ENCODE measurements at places on chromosomes 6 and 20.

DNA sequence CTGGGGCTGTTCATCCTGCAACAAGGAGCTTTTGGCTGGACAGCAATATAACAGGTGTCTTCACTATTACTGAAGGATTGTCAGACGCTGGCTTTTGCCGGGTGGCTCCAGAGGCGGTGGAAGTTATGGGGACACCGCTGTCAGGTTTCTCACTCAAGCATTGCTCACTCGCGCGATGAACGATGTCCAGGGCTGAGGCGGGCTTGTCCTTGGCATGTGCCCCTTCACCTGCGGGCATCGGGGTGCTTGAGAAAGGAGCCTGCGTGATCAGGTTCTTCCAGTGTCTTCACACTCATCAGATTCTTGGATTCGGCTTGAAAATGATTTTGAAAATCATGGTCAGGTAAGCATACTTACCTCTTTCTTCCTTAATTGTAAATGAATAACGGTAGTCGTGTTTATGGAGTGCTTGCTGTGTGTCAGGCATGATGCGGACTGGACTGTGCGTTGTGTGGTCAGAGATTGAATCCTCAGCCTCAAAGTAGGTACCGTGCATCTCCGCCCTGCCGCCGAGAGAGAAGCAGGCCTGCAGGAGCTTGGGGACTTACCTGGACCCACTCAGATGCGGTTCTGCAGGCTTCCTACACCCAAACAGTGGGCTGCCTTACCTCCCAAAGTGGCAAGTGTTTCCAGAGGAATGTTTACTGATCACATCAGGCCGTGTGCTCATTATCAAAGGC lies 18.3 kb upstream of the PYGB start:
- DNase-seq, result no peak

DNA sequence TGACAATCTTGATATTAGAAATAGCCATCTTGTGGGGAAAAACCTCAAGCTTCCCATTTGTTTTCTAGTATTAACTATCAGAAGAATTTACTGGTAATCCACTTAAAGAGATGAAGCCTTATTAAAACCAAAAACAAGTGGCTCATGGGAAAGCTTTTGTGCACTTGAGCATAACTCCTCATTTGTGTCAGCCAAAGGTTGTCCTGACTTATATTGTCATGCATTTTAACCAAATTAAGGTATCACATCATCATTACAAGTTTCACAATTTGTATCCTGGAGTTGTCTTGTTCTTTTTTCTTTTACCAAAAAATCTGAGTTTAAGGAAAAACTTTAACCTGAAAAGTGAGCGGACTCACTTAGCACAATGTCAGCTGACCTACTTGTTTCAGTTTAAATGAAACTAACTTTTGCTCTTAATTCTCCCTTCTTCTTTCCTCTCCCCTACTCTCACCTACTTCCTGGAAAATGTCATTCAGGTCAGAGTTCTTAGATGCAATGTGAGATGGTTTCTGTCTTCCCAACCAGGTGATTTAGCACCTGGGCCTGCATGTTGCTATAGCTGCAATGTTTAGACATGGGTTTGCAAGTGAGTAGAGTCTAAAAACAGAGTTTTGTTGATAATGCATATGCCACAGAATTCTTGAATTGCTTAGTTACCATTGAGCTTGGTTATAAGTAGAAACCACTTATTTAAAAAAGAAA lies 82.8 kb downstream of the TNFAIP3 start:
- peak; percentile 54 for DNase-seq

GRCh38 chr6:143507358-143508145 lies 4.0 kb downstream of the FUCA2 start:
- no peak for DNase-seq

- DNase-seq, result no peak
These were observed 61.8 kb upstream of the ADGRF1 start for GRCh38 chr6:47103931-47104330.

DNA sequence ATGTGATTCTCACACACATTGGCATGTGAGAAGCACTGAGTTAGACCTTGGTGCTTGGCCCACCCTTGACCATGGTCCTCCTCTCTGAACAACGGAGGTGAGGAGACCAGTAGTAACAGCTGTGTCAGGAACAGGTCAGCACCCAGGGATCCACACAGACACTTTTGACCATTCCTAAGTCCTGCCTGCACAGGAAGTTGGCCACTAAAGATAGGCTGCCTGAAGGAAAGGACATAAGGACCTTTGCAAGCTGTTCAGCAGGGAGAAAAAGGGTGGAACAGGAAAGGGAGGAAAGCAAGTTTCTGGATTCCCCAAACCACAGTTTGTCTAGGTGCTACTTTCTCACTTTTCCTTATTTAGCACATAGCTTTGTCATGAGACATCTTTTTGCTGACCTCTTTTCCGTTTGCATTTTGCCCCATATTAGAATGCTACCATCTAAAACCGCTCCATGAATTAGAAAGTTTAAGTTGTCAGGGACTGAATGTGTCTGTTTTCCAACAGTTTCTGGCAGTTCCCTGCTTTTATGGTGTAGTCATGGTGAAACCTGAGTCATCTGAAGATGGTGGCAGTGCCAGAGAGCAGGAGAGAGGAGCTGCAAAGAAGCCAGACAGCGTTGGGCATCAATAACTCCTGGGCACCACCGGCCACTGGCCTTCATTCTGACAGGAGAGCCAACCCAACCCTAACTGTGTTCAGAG lies 1.1 kb upstream of the CD109 start:
- DNase-seq, result peak; percentile 34

DNA sequence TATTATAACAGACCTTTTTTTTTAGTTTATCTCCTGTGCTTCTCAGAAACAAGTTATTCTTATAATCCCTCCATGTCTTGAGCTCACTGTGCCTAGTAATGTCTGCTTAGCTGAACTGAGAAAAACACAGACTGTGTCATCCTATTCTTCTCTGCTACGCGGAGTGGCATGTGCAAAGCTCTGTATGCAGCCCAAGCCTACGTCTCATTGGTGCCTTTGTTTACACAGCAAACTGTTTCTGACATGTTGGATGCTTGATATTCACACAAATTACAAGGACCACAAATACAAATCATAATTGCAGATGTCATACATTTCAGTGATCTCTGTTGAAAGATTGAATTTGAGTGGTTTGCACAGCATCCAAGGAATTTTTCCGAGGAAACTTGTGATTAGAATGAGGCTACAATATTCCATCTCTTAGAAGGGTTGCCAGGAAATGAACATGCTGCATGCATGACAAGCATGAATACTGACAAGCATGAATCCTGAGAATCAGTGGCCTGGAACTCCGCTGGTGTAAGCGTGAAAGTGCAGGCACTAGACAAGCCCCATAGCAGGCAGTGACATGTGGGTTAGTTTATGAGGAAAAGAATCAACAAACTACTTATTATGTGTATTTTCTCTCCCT lies 128.4 kb upstream of the SGK1 start:
- DNase-seq, result no peak

DNA sequence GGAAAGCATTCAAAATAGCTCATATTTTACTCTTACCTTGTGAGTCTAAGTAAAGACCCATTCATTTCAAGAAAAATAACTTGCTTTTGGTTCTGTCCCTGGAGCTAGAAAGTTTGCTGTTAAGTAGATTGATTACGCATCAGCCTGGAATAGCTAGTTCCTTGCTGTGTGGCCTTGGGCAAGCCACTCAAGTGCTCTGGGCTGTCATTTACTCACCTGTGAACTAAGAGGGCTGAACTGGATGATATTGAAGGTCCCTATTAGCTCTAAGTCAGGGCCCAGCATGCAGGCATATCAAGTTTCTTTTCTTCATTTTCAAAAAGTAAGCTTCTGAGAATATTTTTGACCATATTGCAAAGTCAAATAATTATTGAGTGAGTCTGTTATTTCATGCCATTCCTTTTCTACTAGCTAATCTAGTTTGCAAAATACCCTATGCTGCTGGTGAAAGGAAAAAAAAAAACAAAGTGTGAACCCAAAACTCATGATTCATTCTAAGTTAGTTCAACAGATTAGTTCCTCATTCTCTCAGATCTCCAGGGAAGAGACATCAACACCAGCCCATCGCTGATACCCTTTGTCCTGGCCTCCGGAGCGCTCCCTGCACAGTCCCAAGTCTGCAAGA lies 106.5 kb upstream of the GMDS start:
- no peak for DNase-seq

- DNase-seq, result peak; percentile 18
These were observed 25.6 kb downstream of the MMP24 start for GRCh38 chr20:35252037-35252461.

GRCh38 chr6:28876710-28877109 lies 47.1 kb downstream of the TRIM27 start:
- DNase-seq, result no peak
